Activated CD4-positive, alpha-beta T cell treated with anti-CD3 and anti-CD28 coated beads, Interleukin-2, Interleukin-4, amounts not matched to agents 100 ng/mL and 50 ng/mL, durations not matched to agents 16 hours and 8 hours (primary cell): ENCODE measurements at places on chromosomes 7 and 10.

DNA sequence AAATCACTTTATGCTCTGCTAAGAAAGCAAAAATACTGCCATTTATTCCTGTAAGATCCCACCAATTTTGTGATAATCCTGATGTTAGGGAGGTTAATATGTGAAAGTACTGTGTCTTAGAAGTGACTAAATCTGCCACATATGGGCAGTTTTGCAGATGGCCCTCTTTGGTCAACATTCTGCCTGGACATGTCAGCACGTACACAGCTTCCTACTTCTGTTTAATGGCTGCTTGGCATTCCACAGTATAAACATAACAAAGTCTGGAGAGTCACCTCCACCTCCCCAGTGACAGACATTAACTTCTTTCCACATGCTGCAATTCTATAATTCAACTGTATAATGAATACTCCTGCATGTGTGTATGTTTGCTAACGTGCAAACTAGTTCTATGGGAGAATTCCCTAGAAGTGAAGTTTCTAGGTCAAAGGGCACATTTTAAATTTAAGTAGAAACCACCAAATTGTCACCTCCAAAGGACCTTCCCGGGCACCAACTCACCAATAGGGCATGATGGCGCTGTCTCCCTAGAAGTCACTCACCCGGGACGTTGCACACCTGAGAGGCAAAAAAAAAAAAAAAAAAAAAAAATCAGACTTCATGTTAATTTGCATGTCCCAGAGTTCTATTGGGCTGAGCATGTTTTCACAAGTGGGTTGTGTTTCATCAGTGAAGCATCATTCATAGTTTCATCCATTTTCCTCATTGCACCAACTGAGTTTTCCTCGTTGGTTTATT is 38.9 kb downstream of the MKI67 start:
- no peak for DNase-seq

DNA sequence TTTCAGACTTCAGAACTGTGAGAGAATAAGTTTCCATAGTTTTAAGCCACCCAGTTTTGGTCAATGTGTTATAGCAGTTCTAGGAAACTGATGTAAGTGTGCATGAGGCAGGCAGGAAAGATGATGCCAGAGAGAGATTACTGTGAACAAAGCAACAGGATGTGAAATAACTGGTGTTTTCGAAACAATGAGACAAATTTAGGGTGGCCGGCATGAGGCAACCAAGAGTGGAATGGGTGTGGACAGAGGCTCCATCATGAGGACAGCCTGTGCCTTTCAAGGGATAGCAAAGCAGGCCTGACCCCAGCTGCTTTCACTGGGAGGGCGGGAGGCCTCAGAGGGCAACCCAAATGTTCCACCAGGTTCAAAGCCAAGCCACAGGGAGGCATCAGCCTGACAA is 67.3 kb upstream of the UCN3 start:
- DNase-seq, result peak; percentile 81

GRCh38 chr10:112269266-112269665 is 13.9 kb upstream of the TECTB start:
- DNase-seq, result no peak

- no peak for DNase-seq
Measured at GRCh38 chr10:129483430-129484010, 16.5 kb downstream of the MGMT start.

- no peak for DNase-seq
Measured at GRCh38 chr10:63431962-63432797, 33.6 kb downstream of the JMJD1C start.

DNA sequence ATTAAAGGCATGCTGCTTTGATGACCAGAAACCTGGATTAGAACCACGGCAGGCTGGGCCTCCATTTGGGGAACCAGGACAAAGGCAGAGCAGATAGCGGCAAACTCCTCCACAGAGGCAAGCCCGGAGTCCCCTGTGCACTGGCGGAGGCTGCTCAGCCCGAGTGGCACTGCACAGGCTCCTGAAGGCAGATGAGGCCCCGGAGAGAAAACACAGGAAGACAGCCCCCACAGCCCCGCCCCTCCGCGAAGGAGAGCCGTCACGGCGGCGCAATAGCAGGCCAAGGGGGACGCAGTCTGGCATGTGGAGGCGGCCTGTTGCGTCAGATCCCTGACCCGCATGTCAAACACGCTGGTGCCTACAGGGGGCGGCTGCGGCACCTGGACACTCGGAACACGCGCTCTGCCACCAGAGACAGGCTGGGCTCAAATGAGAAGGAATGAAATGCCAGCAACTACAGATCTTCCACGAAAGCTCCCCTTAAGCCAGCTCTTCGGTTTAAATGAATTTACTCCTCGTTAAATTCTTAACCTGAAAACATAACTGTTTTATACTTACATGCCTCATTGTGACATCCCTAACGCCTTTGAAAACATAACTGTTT is 128.5 kb downstream of the MAD1L1 start:
- peak; percentile 77 for DNase-seq

DNA sequence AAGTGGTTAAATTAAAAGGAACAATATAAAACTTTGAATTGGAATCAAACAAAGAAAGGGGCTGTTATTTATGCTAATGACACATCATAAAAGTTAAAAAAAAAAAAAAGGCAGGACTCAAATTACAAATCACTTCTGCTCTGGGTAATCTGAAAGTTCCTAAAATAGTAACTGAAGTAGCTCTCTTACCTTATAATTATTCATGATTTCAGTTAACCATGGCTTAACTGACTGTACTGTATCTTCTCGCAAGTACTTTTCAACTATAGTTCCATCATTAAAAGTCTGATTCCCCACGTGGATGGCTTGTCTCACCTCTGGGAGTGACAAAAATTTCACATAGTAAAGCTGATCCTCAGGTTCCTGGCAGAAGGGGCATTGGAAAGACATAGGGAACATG is 82.5 kb downstream of the CPVL start:
- DNase-seq, result no peak

DNA sequence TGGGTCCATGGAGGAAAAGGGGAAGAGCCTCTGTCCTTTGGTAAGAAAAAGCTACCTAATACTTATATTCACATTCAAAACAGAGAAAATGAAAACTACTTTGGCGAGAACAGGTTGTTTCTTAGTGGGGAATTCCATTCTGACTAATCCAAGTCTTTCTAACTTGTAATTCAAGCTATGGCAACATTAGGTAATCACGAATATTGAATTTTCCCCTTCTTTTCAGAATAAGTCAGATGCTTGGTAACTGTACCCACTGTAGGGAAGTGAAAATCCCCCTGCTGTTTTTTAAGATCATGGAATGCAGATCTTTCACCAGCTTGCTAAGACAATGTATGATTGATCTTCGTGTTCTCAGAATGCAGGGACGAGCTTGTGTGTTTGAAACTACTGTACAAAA is 384.4 kb downstream of the TCERG1L start:
- DNase-seq, result no peak

- DNase-seq, result no peak
Measured at GRCh38 chr10:131352765-131353290, 41.3 kb upstream of the TCERG1L start.

DNA sequence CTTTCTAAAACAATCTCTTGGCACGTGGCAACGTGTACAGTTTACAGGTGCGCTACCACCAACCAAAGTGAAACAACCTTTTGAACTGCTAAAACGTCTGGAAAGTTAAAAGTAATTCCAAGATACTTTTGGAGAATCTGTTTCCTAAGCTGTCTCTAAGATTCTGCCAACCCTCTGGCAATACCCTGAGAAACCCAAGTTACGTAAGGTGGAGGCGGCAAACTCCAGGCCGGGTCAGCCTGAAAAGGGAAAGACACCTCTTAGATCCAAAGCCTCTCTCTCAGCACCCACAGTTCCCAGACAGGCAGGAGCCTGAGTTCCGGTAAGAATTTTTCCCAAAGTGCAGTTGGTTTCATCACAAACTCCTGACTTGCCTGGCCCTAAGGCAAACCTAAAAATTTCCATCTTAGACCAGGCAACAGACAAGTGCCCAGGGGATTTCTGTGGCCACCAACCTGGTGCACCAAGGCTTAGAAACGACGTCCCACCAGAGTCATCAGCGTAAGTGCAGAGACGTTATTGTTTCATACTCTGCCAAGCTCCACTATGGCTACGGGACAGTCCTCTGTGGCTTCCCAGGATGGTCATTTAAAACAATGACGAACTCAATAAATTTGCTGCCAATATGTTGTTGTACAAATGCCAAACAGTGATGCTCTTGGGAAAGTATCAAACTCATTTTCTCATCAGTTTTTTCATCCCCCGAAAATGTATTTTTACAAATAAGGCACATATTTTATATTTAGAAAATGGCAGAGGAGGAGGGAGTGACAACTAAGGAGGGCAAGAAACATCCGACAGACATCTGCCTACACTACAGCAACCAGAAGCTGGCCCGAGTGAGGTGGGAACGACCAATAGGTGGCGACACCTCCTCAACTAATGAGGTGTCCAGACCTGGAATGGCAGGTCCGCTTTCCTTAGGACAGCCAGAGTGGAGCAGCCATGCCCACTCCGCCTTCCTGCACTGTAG is 205.8 kb upstream of the FRMD4A start:
- peak; percentile 42 for DNase-seq

- DNase-seq, result no peak
Measured at GRCh38 chr10:37965006-37965405, 11.4 kb downstream of the ZNF25 start.

GRCh38 chr10:132768346-132769248 is 17.4 kb downstream of the NKX6-2 start:
- no peak for DNase-seq

GRCh38 chr7:130945411-130945811 is 211.4 kb upstream of the KLF14 start:
- no peak for DNase-seq

DNA sequence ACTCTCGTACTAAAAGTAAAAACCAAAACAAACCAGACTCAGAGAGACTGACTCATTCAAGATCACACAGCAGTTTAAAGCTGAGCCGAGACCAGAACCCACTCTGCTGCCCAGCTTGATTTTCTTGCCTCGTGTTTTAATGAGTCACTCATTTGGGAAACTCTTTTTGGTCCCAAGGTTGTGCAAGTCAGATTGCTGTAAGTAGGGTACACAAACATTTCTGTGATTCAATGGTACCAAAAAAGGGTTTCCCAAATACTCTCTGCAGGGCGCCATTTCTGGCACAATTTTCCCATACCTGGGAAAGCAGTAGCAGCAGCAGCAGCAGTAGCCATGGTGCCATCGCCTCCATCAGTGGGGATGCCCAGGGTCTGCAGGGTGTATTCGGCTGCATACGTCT is 69.9 kb downstream of the ASAH2B start:
- DNase-seq, result no peak

DNA sequence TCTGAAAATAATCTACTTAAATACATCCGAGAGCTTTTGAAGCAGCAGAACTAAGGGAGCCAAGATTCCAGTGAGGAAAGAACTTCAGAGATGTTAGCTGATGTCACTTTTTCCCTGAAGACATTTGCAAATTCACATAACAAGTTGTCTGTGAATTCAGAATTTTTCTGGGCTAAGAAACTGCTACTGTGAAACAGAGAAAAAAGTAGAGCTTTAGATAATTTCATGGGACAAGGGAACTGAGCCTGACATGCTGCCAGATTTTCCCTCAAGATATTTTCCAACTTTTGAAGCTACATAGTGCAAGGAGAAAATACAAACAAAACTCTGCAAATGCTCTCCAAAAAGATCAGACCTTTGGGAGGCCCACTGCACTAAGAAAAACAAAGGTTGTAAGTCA is 484.2 kb downstream of the ANKRD7 start:
- no peak for DNase-seq

DNA sequence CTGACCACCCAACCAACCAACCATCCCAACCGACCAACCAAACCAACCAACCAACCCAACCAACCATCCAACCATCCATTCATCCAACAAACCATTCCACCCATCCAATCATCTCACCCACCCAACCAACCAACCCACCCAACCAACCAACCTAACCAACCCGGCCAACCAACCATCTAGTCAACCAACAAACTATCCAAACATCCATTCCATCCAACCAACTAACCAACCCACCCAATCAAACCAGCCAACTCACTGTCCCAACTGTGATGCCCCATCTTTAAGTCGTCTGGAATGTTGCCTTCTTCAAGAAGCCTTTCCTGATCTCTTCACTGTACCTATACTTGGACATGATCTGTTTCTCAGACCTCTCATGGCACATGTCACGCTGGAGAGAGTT is 31.6 kb downstream of the MINDY4 start:
- no peak for DNase-seq

- DNase-seq, result no peak
Measured at GRCh38 chr7:89357121-89357520, 561.6 kb upstream of the TEX47 start.

DNA sequence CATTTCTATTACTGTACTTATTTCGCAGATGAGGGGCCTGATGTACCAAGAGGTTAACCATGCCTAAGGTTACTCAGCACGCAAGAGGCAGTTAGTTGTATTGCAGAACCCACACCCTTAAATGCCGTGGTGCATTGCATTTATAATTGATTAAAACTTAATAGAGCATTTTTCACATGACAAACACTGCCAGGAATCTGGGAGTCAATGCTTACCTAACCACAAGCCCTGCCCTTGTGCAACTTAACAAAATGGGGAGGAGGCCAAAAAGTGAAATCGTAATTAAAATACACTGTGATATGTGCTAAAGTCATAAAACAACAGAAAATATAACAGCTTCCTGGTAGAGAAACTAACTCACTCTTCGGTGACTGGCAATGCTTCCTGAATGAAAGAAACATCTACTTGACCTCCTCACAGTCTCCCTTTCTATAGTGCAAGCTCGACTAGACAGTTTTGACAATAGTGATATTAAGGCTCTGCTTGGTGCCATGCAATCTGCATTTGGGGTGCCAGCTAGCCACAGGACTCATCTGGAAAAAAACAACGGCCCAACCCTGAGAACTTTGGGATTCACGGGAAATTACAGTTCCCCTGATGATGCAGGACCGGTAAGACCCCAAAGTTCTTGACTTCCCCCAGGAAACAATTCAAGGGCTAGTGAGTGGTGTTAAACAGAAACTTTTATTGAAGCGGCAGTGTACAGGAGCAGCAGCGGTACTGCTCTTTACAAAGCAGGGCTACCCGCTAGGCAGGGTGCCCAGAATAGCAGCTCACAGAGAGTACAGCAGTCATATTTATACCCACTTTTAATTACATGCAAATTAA is 612.4 kb downstream of the TNS3 start:
- no peak for DNase-seq

GRCh38 chr10:24462889-24463552 is 254.1 kb downstream of the KIAA1217 start:
- no peak for DNase-seq

DNA sequence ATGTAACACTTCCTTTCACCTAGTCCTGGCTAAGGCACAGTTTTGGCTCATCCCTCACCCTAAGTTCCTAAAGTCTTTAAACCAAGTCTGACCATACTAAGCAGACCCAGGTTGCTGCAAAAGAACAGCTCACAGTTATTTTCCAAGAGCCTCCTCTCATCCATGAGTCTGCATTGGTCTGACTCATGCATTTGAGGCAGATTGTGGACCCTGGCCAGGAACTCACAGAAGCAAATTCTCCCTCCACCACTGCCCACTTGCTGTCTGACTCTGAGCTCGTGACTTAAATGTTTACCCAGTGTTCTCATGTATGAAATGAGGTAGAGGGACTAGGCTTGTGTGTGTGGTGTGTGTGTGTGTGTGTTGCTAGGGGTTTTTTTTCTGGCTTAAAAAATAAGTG is 1272.8 kb downstream of the TYW1 start:
- DNase-seq, result no peak
